ENCODE measurements at places on chromosomes 3 and 15. TPM values are rescaled to one million over a fixed set of nuclear protein-coding genes. Genes with fewer than 3 reads are reported as not detected.

DNA sequence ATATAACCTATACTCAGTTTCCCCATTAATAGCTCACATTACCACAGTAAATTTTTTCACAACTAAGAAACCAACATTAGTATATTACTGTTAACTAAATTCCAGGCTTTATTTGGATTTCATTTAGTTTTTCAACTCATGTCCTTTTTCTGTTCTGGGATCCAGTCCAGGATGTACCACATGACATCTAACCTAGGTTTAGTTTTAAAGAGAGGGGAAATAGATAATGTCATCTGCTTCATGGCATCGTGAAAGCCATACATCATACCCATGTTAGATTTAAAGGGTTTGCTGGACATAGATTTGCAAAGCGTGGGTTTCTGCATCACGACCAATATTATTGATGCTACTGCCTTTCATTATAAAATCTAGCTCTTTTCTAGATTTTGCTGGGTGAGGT lies 33.2 kb upstream of the RPP14 start:
- DNase-seq = no peak

GRCh38 chr3:195337747-195338146 lies 66.8 kb upstream of the XXYLT1 start:
- no peak for DNase-seq

GRCh38 chr3:29694783-29695182 lies 413.9 kb downstream of the RBMS3 start:
- DNase-seq = peak; percentile 98

DNA sequence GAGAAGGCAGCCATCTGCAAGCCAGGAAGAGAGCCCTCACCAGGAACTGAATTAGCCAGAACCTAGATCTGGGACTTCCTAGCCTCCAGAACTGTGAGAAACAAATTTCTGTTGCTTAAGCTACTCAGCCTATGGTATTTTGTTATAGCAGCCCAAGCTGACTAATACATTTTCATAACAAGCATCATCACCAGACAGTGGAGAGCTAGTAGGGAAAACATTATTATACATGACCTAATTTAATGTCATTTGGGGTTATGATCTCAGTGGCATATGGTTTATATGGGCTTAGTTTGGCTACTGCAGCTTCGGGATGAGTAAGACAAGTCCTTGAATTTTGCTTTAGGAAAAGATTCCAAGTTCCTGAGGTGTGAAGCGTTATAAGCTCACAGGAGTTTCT lies 35.6 kb downstream of the LNP1 start:
- DNase-seq = peak; percentile 7

DNA sequence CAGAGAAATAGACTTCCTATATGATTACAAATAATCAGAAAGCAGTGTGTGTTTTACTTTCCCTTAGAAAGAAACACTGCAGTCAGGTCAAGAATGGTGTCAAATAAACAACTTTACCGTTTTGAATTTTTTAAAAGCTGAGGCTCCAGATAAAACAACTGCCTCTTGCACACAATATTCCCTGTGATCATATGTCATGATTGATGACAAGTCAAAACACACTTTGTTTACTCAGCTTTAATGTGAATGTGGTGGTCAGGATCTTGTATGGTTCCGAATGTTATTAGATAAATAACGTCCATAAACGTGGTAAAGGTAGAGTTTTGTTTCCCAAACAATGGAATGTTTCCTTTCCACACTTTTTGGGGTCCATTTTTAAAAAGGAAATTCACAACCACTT lies 428.4 kb upstream of the MDFIC2 start:
- DNase-seq = no peak

DNA sequence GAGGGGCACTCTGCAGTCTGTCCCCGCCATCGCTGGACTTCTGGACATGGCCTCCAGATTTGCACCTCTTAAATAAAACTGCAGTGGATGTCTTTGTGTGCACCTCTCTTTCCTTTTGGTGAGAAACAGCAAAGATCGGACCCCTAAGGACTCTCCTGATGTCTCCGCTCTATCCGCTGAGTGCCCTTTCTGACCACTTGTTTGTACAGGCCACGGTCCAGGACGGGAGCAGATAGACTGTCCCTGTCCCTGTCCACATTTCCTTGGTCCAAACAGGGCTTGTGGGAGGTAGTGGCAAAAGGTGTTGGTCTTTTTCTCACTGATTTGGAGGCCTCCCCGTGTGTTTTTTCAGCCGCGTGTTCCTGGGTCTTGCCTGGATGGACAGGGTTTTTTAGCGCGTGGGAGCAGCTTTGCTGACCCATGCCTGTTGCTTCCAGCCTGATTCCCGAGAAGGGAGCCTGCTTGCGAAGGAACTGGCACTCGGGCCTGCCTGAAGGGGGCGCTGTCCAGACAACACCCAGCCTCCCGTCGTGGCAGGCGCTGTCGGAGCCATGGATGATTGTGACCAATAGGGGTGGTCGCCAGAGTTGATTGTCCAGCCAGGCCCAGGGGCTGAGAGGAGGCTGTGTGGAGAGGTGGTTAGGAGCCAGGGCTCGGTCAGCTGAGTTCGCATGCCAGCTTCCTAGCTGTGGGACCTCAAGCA lies 13.2 kb upstream of the STAB1 start:
- no peak for DNase-seq

DNA sequence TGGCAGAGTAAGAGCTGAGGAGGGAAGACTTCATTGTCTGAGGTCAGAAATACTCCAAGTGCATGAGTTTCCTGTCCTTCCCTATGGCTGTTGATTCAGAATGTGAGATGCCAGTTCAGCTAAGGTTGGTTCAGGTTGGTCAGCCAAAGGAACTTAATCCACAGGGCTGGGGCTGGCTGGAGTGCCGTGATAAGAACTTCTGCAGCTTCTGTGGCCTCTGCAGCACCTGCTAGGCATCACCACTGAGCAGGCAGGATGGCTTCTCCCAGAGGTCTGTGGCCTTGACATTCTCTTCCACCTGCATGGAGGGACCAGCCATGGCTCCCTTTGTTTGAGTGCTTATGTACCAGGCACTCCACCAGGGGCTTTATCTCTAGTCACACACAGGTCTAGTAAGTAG lies 109.5 kb upstream of the PLXNA1 start:
- DNase-seq = no peak

DNA sequence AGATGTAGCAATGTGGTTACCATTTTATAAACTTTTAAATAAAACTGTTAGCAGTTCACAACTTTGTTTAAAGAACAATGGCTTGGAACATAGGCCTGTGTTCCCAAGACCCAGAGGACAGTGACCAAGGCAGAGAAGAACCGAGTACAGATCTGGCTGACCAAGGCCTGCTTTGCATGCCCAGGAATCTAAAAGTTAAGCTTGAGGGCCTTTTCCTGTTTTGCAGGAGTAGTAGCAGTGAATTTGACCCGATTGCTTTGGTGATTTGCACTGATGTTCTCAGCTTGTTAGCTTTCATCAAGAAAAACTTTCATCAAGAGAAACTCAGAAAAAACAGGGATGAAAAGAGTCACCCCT lies 9.9 kb downstream of the FILIP1L start:
- DNase-seq = no peak

DNA sequence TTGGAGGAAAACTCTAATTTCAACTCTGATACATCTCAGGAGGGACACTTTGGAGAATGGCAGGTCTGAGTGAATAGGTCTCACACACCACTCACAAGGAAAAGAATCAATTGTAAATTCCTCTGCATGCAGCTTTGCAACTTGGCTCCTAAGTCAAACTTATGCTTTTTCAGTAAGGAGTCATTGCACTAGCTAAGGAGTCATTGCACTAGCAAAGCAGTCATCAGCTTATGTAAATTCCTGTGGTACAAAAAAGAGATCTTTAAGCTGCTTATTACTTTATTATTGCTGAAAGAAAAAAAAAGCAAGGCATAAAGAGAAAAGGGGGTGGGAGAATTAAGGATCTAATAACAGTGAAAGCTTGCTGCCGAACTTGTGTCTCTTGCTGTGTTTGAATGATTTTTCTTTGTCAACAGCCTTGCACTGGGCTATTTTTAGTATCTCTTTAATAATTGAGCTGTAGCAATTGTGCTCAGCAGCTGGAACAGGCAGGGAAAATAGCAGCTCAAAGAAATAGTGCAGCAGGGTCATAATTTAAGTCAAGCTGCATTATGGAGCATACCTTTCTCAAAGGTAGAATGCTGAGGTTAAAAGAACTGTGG lies 154.3 kb upstream of the ARPP21 start:
- no peak for DNase-seq

GRCh38 chr3:72996121-72996472 lies 514 bp upstream of the PPP4R2 start:
- no peak for DNase-seq

The FLNB gene
- total RNA-seq = 434 TPM

The RFX7 gene
- 46.3 TPM for total RNA-seq

The CCDC51 gene
- 16.4 TPM for total RNA-seq

The KNG1 gene
- not detected for total RNA-seq

Measured in astrocyte (in vitro differentiated cells and primary cell).